ENCODE measurements at places on chromosomes 12 and 14.

GRCh38 chr12:1819571-1819970 is 794 bp upstream of the LRTM2 start:
- no peak overlapping the region for H3K27ac ChIP-seq
- H3K4me3 ChIP-seq = no peak overlapping the region
- no peaks in the 10 kb centered on the region for H3K4me1 ChIP-seq
- DNase-seq = no peak

DNA sequence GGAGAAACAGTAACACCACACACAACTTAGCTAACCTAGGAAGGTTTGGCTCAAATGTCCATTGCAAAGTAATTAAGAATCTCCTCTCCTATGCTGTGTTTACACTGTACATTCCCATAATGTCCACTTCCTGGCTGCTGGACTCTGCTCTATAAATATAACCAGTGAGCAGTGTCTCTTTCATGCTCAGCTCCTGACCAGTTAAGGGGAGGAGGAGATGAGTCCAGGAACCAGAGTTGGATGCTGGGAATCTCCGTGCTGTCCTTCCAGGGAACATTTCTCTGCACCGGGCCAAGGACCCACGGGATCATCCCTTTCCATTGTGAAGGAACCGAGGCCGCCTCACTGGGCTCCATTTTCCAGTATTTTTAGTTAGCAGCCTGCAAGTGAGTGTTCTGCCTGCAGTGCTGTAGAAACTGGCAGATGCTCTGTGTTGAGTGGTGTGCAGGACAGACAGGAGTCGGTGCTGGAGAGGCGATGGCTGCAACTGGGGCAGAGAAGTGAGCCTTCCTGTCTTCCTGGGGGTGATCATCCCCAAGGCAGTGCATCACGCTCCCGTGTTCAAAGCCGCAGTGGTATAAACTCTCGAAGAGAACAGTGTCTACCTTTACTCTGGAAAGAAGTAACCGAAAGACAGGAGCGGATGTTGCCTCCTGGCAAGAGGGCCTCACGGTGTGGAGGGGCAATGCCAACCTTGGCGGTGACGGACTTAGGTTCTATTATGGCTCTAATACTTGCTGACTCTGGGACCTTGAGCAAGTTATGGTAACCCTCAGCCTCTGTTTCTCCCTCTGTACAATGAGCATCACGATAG is 195.5 kb downstream of the CACNA1C start:
- no peaks in the 10 kb centered on the region for H3K36me3 ChIP-seq
- no peak overlapping the region for H3K4me3 ChIP-seq
- DNase-seq = no peak
- H3K4me1 ChIP-seq = peaks cover 92% of the 10 kb centered on the region

DNA sequence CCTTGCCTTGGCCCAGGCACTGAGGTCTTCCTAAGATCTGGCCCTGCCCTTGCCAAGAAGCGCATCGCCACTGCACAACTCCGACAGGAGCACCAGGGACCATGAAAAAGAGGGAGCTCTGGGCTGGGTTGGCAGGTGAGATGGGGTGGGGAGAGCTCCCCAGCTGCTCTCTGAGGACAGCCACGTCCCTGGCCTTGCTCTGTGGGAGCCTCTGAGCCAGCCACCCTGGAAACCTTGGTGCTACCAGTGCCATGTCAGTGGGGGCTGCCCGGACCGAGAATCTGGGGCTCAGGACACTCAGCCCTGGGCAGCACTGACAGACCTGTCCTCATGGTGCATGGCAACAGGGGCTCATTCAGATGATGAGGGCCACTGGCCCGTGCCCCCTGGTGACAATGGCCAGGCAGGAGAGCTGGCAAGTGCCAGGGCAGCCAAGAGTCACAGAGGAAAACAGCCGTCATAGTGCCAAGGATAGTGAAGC is 134.8 kb downstream of the ZFP36L1 start:
- H3K4me3 ChIP-seq = no peak overlapping the region
- DNase-seq = peak; percentile 75
- H3K27me3 ChIP-seq = no peaks in the 10 kb centered on the region
- H3K36me3 ChIP-seq = no peaks in the 10 kb centered on the region
- peaks cover 26% of the 10 kb centered on the region for H3K4me1 ChIP-seq

- H3K27ac ChIP-seq = no peak overlapping the region
- peaks cover 22% of the 10 kb centered on the region for H3K4me1 ChIP-seq
- no peaks in the 10 kb centered on the region for H3K36me3 ChIP-seq
- H3K27me3 ChIP-seq = no peaks in the 10 kb centered on the region
- no peak overlapping the region for H3K4me3 ChIP-seq
These were observed 117.3 kb downstream of the BTG1 start for GRCh38 chr12:92028441-92028709.

DNA sequence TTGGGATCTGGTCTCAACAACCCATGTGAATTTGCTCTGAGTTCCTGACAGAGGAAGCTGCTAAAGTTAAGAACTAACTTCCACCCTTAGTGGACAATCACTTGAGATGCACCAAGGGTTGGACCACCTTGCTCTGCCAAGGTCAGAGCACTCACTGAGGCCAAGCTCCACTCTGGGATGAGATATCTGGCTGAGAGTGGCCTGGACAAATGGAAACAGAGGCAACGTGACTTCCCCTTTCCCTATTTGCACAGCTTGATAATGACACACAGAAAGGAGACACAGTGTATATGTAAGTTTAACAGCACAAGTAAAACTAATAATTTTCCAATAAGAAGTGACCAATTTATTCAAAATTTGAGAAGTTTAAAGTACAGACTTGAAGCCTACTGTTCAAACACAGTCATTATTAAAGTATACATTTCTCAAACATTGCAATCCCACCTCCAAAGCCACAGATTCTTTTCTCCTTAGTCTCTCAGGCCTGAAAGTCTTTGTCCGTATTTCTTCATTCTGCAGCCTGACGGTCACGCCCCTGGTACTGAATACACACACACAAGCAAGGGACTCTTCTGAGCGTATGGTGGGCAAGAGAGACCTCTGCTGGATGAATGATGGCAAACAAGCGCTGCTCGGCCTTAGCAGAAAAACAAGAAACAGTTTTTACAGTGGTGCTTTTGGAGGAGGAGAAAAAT is 28.6 kb downstream of the TMEM30B start:
- H3K4me1 ChIP-seq = peaks cover 69% of the 10 kb centered on the region
- peak; percentile 91 for DNase-seq
- H3K27ac ChIP-seq = peak overlapping the region; percentile 90
- H3K4me3 ChIP-seq = no peak overlapping the region
- H3K36me3 ChIP-seq = no peaks in the 10 kb centered on the region

DNA sequence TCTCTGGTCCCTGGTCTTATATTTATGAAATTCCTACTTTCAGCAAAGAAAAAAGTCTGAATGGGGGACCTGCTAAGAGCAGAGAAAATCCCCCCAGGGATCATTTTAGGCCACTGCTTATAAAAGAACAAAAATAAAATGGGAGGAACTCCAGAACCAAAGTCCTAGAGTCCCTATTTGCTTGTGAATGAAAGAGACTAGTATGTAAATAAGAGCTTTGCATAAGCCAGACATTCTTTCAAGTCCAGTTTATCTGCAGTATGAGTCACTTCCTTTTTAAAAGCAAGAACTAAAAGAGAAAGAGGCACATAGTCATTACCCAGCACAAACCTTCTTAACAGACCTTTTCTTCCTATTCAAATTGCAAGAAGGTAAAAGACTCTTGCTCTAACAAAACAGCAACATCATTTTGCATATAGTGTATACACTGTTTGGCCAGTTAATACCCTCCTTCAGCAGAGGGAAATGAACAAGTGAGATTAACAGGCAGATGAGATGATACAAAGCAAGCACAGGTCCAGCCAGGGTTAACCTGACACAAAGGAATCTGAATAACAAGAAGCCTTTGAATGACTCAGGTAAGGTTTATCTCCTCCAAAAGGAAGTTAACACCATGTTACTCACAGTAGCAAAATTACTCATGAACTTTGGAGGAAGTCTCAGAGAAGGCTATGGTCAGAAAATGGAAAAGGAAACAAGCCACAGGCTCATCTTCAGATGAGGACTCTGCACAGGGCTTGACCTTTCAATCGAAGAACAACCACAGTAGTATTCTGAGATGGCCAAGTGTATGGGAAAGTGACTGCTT is 87.3 kb downstream of the PHLDA1 start:
- H3K27ac ChIP-seq = peak overlapping the region; percentile 84
- H3K36me3 ChIP-seq = no peaks in the 10 kb centered on the region
- no peak for DNase-seq
- H3K4me1 ChIP-seq = peaks cover 15% of the 10 kb centered on the region
- H3K27me3 ChIP-seq = no peaks in the 10 kb centered on the region
- no peak overlapping the region for H3K4me3 ChIP-seq

DNA sequence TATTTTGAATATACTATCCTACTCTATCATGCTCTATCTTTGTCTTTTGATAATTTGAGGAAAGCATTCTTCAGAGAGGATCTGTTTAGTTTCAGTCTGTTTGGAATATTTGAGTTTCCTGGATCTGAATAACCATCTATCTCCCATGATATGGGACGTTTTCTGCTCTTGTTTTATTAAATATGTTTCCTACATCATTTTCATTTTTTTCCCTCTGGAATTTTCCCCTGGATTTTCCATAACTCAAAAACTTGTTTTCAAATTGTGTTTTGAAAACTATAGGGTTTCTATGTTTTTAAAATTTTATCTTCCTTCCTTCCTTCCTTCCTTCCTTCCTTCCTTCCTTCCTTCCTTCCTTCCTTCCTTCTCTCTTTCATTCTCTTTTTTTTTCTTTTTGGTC is 974.2 kb downstream of the TMEM121 start:
- no peaks in the 10 kb centered on the region for H3K27me3 ChIP-seq
- DNase-seq = no peak

DNA sequence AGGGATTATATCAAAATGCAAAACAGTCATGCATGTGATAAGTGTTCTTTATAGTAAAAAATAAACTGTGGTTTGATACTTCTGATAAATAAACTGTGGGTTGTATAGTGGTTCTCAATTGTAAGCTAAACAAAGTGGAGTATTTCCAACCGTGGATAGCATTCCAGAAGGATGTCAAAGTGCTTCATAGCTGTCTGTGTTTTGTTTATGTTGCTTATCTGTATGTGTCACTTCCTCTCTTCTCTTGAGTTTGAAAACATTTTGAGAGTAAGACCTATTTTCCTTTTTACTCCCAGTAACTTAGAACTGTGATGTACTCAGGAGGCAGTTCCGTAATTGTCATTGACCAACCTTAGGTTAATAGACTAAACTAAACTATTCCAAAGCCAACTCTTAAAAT is 415.8 kb downstream of the TMTC2 start:
- H3K36me3 ChIP-seq = no peaks in the 10 kb centered on the region
- H3K4me3 ChIP-seq = no peak overlapping the region
- no peak overlapping the region for H3K27ac ChIP-seq
- H3K4me1 ChIP-seq = peaks cover 7% of the 10 kb centered on the region

Measured in osteocyte (in vitro differentiated cells).